ENCODE measurements at places on chromosomes 2 and 18. TPM values are rescaled to one million over a fixed set of nuclear protein-coding genes. Genes with fewer than 3 reads are reported as not detected.

- no peak for DNase-seq
These were observed 63.9 kb downstream of the STK39 start for GRCh38 chr2:168183308-168183997.

- no peak for DNase-seq
These were observed 366.0 kb downstream of the TGIF1 start for GRCh38 chr18:3815991-3816390.

GRCh38 chr2:53130441-53130943, 637.1 kb upstream of the CHAC2 start:
- DNase-seq = no peak

The CD8B2 gene
- total RNA-seq = 0.10 TPM

The GCG gene
- not detected for total RNA-seq

The SIX2 gene
- 6.0 TPM for total RNA-seq

The SERPINB7 gene
- not detected for total RNA-seq
